LHCN-M2 (cell line): ENCODE measurements at places on chromosomes 6 and 20.

DNA sequence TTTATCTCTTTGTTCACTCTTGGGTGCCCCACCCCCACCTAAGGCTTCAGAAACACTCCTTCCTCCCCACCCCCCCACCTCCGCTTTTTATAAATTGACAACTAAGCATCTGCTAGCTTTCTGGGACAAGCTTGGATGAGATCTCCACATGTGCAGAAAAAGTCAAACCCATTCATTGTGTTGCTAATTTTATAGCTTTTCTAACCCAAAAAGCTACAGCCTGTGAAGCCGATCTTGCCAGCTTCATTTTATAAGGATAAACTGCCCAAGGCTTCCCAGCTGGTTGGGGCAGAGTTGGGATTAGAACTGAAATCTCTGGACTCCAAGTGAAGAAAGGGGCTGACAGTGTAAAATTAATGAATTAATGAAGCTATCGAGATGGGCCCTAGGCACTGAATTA is 24.1 kb downstream of the BPIFB4 start:
- DNase-seq: no peak

DNA sequence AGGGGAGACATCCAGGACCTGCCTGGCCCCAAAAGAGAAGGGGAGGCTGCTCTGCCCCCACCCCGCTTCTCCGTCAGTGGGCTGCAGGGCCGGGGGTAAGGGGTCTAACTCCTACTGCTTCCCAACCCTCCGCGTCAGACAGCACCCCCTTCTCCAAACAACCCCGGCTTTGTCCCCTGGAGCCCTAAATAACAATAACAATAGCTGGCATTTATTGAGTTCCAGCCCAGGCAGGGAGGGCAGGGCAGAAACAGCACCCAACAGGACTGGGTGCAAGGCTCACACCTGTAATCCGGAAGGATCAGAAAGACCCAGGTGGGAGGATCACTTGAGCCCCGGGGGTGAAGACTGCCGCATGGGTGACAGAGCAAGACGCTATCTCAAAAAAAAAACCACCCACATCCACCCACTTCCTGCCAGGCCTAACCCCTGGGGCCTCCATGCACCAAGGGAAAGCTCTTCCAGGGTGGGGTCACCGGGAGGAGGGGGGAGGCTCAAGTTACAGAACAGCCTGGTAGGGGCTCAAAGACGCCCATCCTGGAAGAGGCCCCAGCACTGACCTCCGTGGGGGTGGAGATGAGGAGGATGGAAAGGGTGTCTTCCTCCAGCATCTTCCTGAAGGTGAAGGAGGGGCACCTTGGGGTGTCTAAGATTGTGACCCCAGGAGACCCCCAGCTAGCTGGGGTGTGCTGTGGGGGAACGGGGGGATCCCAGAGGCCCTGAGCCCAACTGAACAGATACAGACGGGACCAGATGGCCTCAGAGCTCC is 1.3 kb upstream of the FNDC11 start:
- no peak for DNase-seq

- no peak for DNase-seq
These were observed 1.1 kb upstream of the STX7 start for GRCh38 chr6:132513831-132514545.

- DNase-seq: no peak
These were observed 69.4 kb downstream of the TENT5A start for GRCh38 chr6:81682858-81683620.

- DNase-seq: no peak
These were observed 12.2 kb downstream of the TNFAIP3 start for GRCh38 chr6:137879299-137879698.

- DNase-seq: peak; percentile 96
These were observed 60.4 kb downstream of the FOXO3 start for GRCh38 chr6:108621117-108621516.

GRCh38 chr6:149366267-149366921 is 33.7 kb upstream of the SUMO4 start:
- DNase-seq: peak; percentile 37

DNA sequence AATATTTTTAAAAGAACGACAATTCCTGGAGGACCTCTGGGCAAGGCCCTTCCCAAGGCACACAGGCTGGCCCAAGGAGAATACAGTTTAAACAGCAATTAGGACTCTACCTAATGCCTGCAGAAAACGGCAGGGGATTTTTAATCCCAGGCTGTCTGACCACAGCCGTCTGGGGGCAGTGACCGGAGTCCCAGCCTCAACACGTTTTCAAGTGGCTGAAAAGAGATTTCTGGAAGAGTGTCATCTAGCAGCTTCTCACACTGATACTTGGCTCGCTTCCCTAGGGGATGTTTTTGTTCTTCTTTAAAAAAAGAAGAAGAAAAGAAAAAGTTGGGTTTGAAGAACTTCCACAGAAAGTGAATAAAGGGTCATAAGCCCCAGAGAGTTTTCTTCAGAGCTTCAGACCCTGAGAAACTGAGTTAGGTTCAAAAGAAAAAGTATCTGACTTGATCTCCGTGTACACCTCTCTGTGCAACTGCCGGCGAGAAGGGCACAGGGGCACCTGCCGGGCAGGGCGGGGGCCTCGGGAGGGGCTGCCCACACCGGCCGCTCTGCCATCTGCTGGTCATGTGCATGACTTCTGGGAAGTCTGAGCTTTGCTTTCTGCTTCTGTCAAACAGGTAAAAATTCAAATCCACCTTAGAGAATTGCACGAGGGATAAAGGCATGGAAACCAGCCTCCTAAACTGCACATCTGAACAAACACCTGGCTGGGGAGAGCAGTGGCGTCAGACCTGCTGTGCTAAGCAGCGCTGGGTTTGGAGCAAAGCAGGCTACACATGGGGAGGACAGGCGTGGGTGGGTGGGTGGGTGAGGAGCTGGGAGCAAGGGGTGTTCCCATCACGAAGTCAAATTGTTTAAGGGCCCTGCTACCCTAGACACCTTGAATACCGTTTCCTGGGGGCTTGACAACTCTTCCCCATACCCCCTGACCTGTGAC is 33.0 kb downstream of the RRBP1 start:
- no peak for DNase-seq

DNA sequence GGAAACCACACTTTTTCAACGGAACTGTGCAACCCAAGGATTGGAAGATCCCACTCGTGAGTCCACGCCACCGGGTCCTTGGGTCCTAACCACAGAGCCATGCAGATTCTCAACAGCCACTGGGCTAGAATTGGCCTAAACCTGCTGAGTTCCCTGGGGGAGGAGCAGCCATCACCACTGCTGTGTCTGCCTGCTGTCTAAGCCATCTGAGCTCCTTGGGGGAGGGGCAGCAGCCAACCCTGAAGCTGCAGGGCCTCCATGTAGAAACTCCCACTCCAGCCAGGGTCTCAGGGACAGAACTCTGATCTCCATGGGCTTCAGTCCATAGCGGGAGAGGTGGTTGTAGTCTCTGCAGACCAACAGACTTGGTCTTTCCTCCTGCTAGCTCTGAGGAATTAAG is 154.6 kb upstream of the VGLL2 start:
- no peak for DNase-seq

DNA sequence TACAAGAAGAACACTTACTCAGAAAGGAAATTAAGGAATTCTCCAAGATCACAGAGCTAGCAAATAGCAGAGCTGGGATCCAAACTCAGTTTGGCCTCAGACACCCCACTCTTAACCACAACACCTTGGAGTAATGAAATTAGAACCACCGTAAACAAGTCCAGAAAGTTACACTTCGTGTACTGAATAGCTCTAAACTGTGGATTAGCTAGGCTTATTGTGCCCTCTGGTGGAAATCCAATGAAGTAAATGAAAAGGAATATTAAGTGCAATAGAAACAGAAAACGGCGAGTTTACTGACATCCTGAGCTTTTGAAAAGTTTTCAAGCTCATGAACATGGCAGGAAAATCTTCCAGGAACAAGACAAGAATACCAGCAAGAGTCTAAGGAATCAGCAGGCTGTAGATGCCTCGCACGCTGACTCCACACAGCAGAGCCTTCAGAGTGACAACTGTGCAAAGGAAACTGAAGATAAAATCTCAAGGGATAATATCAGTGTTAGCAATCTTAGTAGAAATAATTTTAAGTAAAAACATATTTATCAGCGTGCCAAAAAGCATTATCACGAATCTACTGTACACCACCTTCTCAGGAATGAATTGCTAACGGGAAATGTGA is 34.6 kb downstream of the FBXO5 start:
- peak; percentile 47 for DNase-seq

GRCh38 chr6:296151-297122 is 4.2 kb downstream of the DUSP22 start:
- peak; percentile 12 for DNase-seq

DNA sequence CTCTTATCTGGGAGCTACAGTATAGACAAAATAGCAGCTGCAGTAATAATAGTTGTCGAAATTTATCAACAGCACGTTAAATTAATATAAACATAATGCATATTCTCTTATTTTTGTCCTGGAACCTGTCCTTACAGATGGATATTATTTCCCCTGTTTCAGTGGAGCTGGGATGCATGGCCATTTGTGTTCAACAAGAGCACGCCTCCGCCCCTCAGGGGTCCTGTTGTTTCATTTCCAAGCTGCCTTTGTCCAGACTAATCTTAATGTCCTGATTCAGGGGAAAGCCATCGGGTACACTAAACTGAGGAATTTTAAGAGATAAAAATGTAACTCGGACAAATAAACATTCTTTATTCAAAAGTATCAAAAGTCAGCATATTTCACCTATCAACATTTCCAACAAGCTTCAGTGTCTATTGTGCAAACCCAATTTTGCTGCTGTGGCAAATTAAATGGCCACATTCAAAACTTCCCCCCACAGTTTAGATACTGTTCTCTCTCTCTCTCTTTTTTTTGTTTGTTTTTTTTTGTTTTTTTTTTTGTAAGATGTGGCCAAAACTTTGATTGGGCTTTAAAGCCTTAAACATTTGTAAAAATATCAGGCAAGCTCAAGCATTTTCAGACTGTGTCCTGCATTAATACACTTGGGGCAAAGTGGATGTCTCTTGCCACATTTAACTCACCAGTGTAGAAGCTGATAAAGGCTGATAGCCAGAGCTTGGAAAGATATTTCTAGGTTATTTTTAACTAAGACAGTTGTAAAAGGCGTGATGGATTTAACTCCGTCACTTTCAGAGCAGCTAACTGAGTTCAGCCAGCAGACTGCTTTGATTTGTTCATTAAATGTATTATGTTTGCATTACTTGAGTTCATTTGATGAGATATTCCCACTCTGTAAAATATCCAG is 112.5 kb upstream of the QKI start:
- DNase-seq: no peak

GRCh38 chr6:23414922-23415321 is 711.1 kb upstream of the NRSN1 start:
- no peak for DNase-seq

- DNase-seq: no peak
These were observed 19.9 kb upstream of the EXOC2 start for GRCh38 chr6:712805-713204.

- no peak for DNase-seq
These were observed 1.0 kb downstream of the BCL2L1 start for GRCh38 chr20:31721408-31722256.

GRCh38 chr6:98200084-98200483 is 634.3 kb upstream of the POU3F2 start:
- no peak for DNase-seq

DNA sequence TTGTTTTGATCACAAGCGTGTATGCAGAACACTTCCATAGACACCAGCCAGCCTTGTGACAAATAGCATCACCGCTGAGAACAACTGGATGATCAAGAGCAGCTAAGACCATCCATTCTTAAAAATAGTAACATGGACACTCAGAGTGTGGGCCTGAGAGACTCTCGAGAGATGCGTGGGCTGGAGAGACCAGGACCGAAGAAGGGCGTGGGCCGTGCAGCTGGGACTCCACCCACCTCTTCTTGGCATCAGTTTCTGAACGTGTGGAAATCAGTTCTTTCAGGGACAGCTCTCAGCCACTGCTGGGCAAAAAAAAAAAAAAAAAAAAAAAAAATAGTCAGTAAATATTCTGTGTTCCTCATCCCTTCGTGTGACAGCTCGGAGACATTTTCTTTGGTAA is 314.5 kb upstream of the CDH4 start:
- no peak for DNase-seq

GRCh38 chr6:45631396-45631795 is 253.7 kb upstream of the SUPT3H start:
- no peak for DNase-seq

DNA sequence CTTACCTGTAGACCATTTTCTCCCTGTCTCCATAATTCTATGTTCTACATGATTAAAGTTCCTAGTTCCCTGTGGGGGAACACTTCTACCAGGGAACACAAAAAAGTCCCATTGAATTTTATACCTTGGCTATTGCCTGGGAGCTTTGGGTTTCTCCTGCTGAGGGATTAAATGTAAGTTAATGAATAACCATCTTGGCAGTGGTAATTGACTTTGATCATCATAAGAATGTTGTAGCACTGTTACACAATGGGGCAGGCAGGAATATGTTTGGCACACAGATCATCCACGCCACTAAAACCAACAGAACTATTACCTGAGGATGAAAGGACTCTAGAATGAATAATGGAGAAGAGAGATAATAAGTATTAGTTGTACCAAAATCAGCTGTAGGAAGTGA is 1106.2 kb upstream of the GJE1 start:
- no peak for DNase-seq
